ENCODE measurements at places on chromosomes 4 and X.

DNA sequence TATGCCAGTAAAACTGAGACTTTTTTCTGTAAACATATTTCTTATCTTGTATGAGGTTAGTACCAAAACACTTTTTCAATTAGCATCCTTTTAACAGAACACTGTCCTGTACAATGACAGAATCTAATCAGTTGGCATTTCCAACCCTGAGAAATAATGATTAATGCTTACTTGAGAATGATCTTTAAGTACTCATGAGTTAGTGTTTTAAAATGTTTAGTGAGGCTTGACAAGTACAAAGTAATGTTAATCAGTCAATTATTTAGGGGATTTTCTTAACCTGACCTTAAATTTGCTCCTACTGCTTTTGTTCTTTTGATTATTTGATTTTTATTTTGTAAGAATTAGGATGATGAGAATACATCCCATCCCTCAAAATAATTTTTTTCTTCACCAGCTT, 496.5 kb downstream of the RPA4 start:
- no peak for DNase-seq

- no peak for DNase-seq
These were observed 493.1 kb downstream of the ANKRD50 start for GRCh38 chr4:124219389-124219788.

- no peak for DNase-seq
These were observed 322.0 kb downstream of the FSTL5 start for GRCh38 chr4:161841759-161842158.

DNA sequence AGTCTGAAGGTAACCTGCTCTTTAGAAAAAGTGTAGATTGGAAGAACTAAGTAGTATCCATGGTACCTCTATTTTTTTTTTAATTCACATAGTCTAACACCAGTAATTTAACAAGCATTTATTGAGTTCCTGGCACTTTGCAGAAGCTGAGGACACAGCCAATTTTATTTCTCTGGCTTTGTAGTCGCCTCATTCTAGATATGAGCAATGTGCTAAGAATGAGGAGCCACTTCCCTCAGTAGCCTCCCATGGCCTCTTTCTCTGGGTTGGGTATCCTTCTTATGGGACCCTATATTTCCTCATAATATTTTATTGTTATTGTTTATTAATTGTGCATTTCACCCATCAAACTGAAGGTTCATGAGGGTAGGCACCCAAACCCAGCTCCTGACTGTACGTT, 67.6 kb downstream of the ENPEP start:
- DNase-seq = no peak

- no peak for DNase-seq
These were observed 6.1 kb downstream of the SLC7A11 start for GRCh38 chr4:138236037-138236436.
